MCF 10A (cell line): ENCODE measurements at places on chromosomes 11 and 22. TPM values are rescaled to one million over a fixed set of nuclear protein-coding genes. Genes with fewer than 3 reads are reported as not detected.

Gene MYO7A
- total RNA-seq, result 0.26 and 0.27 TPM in 2 replicates

- no peak overlapping the region for H3K4me3 ChIP-seq
- no peak overlapping the region for H3K27ac ChIP-seq
- peaks cover 7% of the 10 kb centered on the region for H3K36me3 ChIP-seq
Measured at GRCh38 chr11:121614636-121615240, 162.0 kb upstream of the SORL1-AS1 start.

DNA sequence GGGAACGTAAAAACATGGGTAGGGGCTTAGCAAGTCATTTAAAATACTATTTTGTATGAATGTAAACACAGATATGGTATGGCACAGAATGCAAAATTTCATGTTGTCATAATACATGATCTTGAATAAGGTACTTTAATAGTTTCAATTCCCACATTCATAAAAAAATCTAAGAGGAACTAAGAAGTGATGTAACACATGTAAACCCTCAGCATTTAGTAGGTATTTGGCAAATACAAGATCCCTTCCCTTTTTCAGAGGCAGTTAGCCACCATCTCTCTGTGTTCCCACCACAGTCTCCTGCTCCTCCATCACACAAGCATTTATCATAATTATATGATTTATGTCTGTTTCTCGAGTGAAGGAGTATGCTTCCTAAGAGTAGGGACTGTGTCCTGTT, 251.8 kb downstream of the TENM4 start:
- no peaks in the 10 kb centered on the region for H3K4me1 ChIP-seq
- H3K36me3 ChIP-seq, result no peaks in the 10 kb centered on the region
- H3K27me3 ChIP-seq, result no peaks in the 10 kb centered on the region
- no peak overlapping the region for H3K27ac ChIP-seq
- no peak overlapping the region for H3K4me3 ChIP-seq

DNA sequence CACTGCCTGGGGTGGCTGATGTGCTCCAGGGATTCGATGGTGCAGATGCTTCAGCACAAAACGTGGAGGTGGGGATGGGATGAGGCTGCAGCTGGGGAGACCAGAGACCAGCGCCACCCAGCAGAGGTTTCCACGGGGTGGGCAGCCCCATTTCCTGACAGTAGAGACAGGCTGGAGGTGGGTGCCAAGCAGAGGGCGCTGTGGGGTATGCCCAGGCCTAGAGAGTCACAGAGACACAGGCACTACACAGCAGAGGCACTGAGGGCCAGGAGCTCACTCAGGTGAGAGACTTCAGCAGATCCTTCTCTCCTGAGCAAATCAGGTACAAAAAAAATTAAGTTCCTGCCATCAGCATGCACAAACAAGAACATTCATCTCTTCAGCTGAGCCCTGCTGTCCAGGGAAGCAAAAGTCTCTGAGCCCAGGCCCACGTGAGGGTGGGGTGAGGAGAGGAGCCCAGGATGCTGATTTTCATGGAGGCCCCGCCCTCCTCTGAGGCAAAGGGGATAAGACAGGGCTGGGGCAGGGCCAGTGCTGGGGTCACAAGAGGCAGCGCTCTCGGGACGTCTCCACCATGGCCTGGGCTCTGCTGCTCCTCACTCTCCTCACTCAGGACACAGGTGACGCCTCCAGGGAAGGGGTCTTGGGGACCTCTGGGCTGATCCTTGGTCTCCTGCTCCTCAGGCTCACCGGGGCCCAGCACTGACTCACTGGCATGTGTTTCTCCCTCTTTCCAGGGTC, 53.1 kb downstream of the GGTLC2 start:
- H3K36me3 ChIP-seq, result no peaks in the 10 kb centered on the region
- H3K4me1 ChIP-seq, result peaks cover 17% of the 10 kb centered on the region
- DNase-seq, result no peak
- H3K27ac ChIP-seq, result no peak overlapping the region
- no peaks in the 10 kb centered on the region for H3K27me3 ChIP-seq
- no peak overlapping the region for H3K4me3 ChIP-seq

DNA sequence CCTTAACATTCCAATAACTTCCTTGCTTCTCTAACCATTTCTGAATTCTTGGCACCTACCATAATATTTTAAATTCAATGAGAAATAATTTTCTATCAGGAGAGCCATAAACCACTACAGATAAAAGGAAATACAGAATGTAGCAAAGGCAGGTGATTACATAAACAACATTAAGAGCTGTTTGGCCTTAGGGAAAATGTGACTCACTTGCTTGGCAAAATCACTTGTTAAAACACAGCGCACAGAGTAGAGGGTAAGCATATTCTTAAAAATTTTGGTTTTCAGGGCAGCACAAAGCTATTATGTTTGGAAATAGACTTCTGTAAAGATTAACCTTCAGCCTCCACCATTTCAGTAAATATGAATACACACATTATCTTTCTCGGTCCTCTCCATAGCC, 26.4 kb downstream of the IZUMO1R start:
- H3K27ac ChIP-seq, result peak overlapping the region; percentile 28
- peaks cover under 1% of the 10 kb centered on the region for H3K27me3 ChIP-seq
- H3K36me3 ChIP-seq, result no peaks in the 10 kb centered on the region
- DNase-seq, result peak; percentile 75
- no peak overlapping the region for H3K4me3 ChIP-seq

DNA sequence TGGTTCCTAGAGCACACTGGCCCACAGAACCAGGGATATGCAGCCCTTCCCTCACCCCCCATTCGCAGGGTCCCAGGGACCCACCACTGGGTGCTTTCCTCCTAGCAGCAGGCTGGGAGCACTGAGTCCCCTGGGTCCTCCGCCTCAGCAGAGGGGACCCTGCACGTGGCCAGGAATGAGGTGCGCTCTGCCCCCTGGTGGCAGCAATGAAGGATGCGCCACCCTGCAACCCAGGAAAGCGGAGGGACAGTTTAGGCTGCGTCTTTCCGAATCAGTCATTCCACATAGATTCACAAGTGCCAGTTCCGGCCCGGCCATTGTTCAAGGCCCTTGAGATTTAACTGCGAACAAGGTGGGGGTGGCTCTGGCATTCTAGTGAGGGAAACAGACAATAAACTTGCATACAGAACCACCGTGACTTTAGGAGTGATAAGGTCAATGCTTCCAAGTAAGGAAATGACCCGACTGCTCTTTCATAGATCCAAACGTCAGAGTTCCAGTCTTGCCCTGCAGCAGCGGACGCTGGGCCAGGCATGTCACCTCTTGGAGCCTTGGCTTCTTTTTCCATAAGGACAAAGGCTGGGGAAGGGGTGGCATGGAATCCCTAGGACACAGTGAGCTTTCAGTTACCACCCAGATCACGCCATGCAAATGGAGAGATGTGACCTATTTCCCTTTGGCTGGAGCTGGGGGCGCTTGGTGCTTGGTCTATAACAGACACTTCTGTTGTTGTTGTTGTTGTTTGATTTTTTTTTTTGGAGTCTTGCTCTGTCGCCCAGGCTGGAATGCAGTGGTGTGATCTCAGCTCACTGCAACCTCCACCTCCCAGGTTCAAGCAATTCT, 7.7 kb downstream of the RIN1 start:
- H3K4me1 ChIP-seq, result peaks cover 46% of the 10 kb centered on the region
- no peak overlapping the region for H3K4me3 ChIP-seq
- peaks cover 23% of the 10 kb centered on the region for H3K36me3 ChIP-seq
- no peaks in the 10 kb centered on the region for H3K27me3 ChIP-seq
- peak overlapping the region; percentile 4 for H3K27ac ChIP-seq

DNA sequence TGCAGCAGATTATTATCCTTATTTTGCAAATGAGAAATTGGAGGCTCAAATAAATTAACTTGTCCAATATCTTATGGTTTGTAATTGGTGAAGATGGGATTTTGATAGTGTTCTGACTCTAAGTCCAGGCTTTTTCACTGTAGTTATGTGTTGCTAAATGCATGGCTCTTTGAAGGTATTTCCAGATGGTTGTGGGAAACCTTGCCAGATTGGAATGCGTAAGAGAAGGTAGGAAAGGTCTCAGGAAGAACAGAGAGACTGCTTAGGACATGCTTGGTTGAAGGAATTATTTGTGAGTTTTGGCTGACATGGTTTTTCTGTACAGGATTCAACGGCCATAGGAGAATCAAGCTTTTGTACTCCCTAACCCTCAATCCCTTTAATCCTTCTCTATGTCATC, 108.6 kb downstream of the STIM1 start:
- peaks cover 6% of the 10 kb centered on the region for H3K4me1 ChIP-seq
- peaks cover under 1% of the 10 kb centered on the region for H3K36me3 ChIP-seq
- no peak overlapping the region for H3K27ac ChIP-seq
- H3K4me3 ChIP-seq, result no peak overlapping the region
- H3K27me3 ChIP-seq, result no peaks in the 10 kb centered on the region

GRCh38 chr11:1949302-1949701, 2.2 kb downstream of the MRPL23 start:
- no peaks in the 10 kb centered on the region for H3K27me3 ChIP-seq
- no peak overlapping the region for H3K4me3 ChIP-seq
- no peaks in the 10 kb centered on the region for H3K4me1 ChIP-seq
- H3K27ac ChIP-seq, result no peak overlapping the region
- H3K36me3 ChIP-seq, result peaks cover under 1% of the 10 kb centered on the region

- no peak overlapping the region for H3K27ac ChIP-seq
- H3K4me1 ChIP-seq, result no peaks in the 10 kb centered on the region
- H3K27me3 ChIP-seq, result peaks cover 17% of the 10 kb centered on the region
- peak; percentile 78 for DNase-seq
- no peak overlapping the region for H3K4me3 ChIP-seq
Measured at GRCh38 chr11:59158206-59159068, 13.5 kb upstream of the DTX4 start.

Gene LMNTD2
- 6.1 and 8.0 TPM in 2 replicates for total RNA-seq

Gene PANX3
- not detected in 2 replicates for total RNA-seq

Gene FAM111A
- total RNA-seq, result 26.3 and 27.7 TPM in 2 replicates

Gene IFITM1
- total RNA-seq, result 1.8 and 4.8 TPM in 2 replicates

Gene TRIM48
- not detected in 2 replicates for total RNA-seq

Gene KCNQ1OT1
- total RNA-seq, result 1.3 and 1.7 TPM in 2 replicates

DNA sequence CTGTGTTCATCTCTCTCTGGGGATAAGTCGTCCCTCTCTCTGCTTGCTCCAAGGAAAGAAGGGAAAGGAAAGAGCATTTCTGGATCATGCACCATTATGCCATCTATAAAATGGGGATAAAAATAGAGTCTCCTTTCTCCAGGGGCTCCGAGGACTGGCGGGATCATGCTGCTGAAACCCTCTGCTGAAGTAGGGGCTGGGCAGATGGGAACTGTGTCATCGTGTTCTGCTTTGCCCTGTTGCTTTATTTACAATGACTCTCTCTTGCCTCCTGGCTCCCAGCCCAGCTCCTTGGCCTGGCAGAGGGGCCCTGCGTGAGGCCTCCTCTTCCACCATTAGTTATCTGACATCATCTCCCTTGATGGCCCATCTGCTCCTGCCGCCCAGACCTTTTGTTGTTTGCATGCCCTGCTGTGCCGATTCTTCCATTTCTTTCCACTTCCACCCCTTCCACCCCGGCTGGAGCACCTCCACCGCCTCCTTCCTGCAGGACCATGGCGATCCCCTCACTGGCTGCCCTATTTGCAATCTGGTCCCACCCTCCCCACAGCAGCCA, 200.9 kb downstream of the MYO18B start:
- DNase-seq, result no peak
- peaks cover 42% of the 10 kb centered on the region for H3K27me3 ChIP-seq
- H3K36me3 ChIP-seq, result no peaks in the 10 kb centered on the region
- no peak overlapping the region for H3K4me3 ChIP-seq

GRCh38 chr11:130806746-130807145, 109.5 kb downstream of the SNX19 start:
- no peak overlapping the region for H3K27ac ChIP-seq
- no peak overlapping the region for H3K4me3 ChIP-seq
- no peak for DNase-seq

GRCh38 chr11:62694455-62695167, 5.3 kb upstream of the LRRN4CL start:
- no peak overlapping the region for H3K27ac ChIP-seq
- DNase-seq, result peak; percentile 86
- peaks cover 63% of the 10 kb centered on the region for H3K36me3 ChIP-seq
- H3K27me3 ChIP-seq, result no peaks in the 10 kb centered on the region
- H3K4me3 ChIP-seq, result no peak overlapping the region
- H3K4me1 ChIP-seq, result peaks cover 6% of the 10 kb centered on the region

Gene ANO1
- not detected in 2 replicates for total RNA-seq

Gene HSCB
- total RNA-seq, result 19.3 and 24.7 TPM in 2 replicates

DNA sequence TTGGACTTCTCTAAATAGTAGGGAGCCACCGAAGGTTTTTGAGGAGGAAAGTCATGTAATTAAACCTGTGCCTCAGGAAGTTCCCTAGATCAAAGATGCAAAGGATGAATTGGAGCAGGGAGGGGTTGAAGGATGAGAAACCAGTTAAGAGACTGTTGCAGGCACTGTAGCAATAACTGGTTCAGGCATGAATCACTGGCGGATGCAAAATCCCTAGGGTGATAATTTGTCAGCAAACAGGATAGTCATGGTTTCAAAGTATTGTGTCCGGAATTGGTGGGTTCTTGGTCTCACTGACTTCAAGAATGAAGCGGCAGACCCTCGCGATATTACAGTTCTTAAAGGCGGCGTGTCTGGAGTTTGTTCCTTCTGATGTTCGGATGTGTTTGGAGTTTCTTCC, 19.9 kb downstream of the TRIOBP start:
- peak; percentile 41 for DNase-seq
- H3K27ac ChIP-seq, result no peak overlapping the region
- H3K4me1 ChIP-seq, result peaks cover 5% of the 10 kb centered on the region
- H3K4me3 ChIP-seq, result no peak overlapping the region
- H3K36me3 ChIP-seq, result no peaks in the 10 kb centered on the region

Gene LRRN4CL
- 0.42 and 0.81 TPM in 2 replicates for total RNA-seq

DNA sequence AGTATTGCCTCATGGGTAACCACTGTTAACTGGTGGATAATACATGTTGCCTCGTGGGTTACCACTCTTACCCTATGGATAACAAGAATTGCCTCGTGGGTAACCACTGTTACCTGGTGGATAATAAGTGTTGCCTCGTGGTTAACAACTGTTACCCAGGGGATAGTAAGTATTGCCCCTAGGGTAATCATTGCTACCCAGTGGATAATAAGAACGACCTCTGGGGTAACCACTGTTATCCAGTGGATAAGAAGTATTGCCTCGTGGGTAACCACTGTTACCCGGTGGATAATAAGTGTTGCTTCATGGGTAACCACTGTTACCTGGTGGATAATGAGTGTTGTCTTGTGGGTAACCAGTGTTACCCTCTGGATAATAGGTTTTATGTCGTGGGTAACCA, 28.1 kb upstream of the NXPE4 start:
- H3K4me1 ChIP-seq, result no peaks in the 10 kb centered on the region
- H3K36me3 ChIP-seq, result no peaks in the 10 kb centered on the region
- H3K4me3 ChIP-seq, result no peak overlapping the region
- no peak for DNase-seq
- no peak overlapping the region for H3K27ac ChIP-seq
